PC-9 (cell line): ENCODE measurements at places on chromosomes 11 and 22.

- DNase-seq = no peak
- H3K36me3 ChIP-seq = no peaks in the 10 kb centered on the region
- H3K27ac ChIP-seq = no peak overlapping the region
- no peaks in the 10 kb centered on the region for H3K27me3 ChIP-seq
Measured at GRCh38 chr11:15223318-15223717, 108.6 kb downstream of the INSC start.

DNA sequence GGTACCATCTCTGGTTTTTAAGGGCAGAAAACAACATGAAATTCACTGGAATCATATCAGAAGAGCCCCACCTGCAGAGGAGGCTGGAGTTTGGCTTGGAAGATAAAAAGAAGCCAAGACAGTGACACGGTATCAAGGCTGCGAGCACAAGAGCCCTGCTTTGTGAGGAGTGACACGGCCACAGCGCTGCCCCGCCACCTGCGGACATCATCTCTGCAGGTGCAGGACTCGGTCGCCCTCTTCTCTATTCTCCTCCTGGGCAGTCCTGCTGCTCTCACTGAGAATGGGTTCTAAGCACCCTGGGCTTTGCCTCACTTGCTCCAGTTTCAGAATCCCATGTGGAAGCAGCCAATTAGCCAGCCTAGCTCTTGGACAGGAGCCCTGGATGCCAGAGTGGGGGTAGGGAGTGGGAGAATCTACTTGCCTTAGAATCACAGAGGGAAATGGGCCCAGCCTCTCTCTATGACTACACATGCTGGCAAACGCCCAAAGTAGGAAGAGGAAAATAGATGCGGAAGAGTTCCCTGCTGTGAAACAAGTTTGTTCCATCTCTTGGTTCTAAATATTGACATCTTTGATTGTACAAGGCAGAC is 17.1 kb downstream of the APOL4 start:
- no peaks in the 10 kb centered on the region for H3K4me1 ChIP-seq
- no peaks in the 10 kb centered on the region for H3K36me3 ChIP-seq
- DNase-seq = no peak
- H3K4me3 ChIP-seq = no peak overlapping the region

GRCh38 chr11:18394928-18395734 is 768 bp downstream of the LDHA start:
- H3K4me1 ChIP-seq = peaks cover 33% of the 10 kb centered on the region
- DNase-seq = peak; percentile 10
- H3K36me3 ChIP-seq = peaks cover 35% of the 10 kb centered on the region
- H3K27ac ChIP-seq = peak overlapping the region; percentile 84

DNA sequence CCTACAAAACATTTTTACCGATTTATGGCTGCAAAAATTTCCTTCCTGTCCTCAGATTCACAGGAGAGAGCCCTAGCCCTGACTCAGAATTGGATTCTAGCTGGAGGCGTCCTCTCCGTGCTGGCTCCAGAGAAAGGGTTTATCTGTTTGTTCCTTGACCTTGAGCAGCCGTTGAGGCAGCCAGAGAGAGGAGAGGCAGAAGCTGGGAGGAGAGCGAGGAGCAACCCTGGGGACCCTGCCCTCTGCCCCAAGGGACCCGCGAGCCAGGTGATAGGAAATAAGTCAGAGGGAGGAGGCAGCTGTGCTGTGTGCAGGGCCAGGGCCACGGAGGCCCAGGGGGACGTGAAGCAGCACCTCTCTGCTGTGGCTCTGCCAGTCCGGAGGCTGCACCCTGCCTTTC is 75.6 kb downstream of the IGLL1 start:
- no peak overlapping the region for H3K4me3 ChIP-seq
- DNase-seq = no peak
- peaks cover 69% of the 10 kb centered on the region for H3K27me3 ChIP-seq
- H3K36me3 ChIP-seq = no peaks in the 10 kb centered on the region

GRCh38 chr11:71339396-71339881 is 87.1 kb upstream of the SHANK2 start:
- no peak overlapping the region for H3K4me3 ChIP-seq
- no peak overlapping the region for H3K27ac ChIP-seq

DNA sequence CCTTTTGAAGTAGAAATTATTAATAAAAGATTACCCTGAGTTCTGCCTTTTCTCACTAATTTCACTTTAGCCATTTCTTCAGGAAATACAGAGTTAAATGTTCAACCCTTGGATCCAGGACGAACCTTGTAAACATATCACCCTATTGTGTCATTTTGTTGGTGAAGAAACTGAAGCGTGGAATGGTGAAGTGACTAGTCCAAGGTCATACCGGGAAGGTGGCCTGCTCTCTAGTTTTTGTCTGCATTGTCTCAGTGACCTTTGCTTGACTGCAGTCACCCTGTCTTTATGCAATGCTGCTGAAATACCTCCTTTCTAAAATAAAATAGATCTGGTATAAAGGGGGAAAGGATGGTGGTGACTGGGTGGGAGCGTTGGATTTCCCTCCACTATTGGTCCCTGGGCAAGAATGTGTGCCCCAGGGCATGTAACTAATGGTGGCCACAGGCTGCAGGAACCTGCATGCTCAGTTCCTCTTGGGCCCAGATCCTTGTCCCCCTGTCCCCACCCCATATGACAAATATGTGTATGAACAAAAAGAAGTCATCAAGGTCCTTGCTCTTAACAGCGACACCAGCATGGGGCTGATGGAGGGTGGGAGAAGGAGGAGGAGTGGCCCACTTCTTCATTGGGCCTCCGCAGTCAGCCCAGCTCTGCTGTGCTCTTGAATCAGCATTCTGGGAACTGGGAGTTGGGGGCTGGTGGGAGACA is 977 bp upstream of the SORL1-AS1 start:
- no peak overlapping the region for H3K27ac ChIP-seq
- H3K4me3 ChIP-seq = peak overlapping the region; percentile 48; the same call in 1 of the 2 replicates
- peaks cover 14% of the 10 kb centered on the region for H3K4me1 ChIP-seq
- no peaks in the 10 kb centered on the region for H3K27me3 ChIP-seq

- DNase-seq = no peak
- no peak overlapping the region for H3K4me3 ChIP-seq
- H3K36me3 ChIP-seq = no peaks in the 10 kb centered on the region
- H3K4me1 ChIP-seq = peaks cover 34% of the 10 kb centered on the region
- H3K27ac ChIP-seq = no peak overlapping the region
Measured at GRCh38 chr22:46572911-46573780, 35.7 kb upstream of the CELSR1 start.

- no peaks in the 10 kb centered on the region for H3K4me1 ChIP-seq
- no peak overlapping the region; the same call in 1 of the 2 replicates for H3K4me3 ChIP-seq
- H3K27ac ChIP-seq = no peak overlapping the region
- peaks cover 28% of the 10 kb centered on the region for H3K27me3 ChIP-seq
- no peaks in the 10 kb centered on the region for H3K36me3 ChIP-seq
Measured at GRCh38 chr11:57481915-57482781, 21.8 kb downstream of the RTN4RL2 start.

GRCh38 chr22:43274595-43275240 is 68.5 kb downstream of the SCUBE1 start:
- no peak overlapping the region for H3K4me3 ChIP-seq
- peaks cover 18% of the 10 kb centered on the region; the same call in 1 of the 2 replicates for H3K27me3 ChIP-seq
- no peak for DNase-seq
- no peak overlapping the region for H3K27ac ChIP-seq
- peaks cover 15% of the 10 kb centered on the region for H3K4me1 ChIP-seq

DNA sequence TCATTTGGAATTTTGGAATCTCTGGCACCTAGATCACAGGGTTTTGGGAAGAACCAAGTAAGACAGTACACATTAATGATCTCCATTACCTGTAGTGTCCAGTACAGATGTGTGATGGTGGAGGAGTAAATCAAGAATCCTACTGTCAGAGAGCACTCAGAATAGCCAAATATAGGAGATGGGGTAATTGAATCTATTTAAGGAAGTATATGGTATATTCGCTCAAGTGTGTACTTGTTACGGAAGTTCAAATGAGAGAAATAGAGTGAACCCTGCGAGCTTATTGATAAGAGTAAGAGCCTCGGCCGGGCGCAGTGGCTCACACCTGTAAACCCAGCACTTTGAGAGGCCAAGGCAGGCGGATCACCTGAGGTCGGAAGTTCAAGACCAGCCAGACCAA is 2.2 kb downstream of the SPCS2 start:
- H3K4me3 ChIP-seq = no peak overlapping the region
- no peaks in the 10 kb centered on the region for H3K27me3 ChIP-seq
- DNase-seq = no peak
- H3K27ac ChIP-seq = no peak overlapping the region
- peaks cover 18% of the 10 kb centered on the region for H3K4me1 ChIP-seq

DNA sequence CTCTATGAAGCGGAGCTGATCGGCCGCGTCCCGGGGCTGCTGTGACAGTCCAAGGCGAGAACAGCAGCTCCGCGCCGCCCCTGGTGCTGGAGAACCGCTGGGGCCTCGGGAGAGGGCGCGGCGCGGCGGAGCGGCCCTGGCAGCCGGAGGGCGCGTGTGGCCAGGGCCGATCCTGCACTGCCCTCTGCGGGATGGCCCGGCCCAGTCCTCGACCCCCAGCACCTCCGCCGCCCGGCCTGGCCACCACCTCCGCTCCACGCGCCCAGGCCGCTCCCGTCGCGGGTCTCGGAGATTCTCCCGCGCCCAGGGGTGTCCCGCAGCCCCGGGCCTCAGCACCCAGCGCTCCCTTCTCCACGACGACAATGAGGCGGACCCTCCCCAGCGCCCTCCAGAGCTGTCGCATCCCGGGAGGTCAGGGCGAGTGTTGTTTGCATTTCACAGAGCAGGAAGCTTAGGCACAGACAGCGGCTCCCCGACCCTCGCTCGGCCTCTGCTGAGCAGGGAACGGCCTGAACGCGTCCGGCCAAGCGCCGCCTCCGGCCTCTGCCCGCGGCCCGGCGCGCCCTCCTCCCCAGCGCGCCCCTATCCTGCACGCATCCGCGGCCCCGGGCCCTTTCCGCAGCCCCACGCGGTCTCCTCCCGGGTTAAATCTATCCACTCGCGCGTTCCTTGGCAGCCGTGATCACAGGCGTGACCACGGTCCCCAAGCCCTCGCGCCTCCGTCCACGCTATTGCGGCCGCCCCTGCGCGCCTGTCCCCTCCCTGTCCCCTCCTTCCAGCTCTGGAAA is 109.7 kb downstream of the WNT7B start:
- no peak overlapping the region for H3K4me3 ChIP-seq
- H3K27ac ChIP-seq = no peak overlapping the region
- no peak for DNase-seq
- no peaks in the 10 kb centered on the region for H3K36me3 ChIP-seq
- H3K4me1 ChIP-seq = peaks cover 7% of the 10 kb centered on the region; the same call in 1 of the 2 replicates

DNA sequence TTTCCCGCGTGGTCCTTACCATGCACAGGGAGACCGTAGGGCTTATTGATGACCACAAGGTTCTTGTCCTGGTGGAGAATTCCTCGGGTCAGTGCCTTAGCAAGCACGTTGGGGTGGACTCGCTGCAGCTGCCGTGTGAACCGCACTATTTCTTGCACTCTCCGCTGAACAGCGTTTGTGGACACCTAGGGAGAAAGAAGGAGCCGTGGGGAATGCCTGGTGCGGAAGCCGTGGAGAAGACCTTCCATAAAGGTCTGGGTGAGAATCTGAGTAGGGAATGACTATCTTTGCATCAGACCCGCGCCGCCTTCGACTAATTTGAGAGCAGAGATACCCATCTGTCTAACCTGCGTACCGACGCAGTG is 597 bp downstream of the RPUSD4 start:
- H3K27ac ChIP-seq = peak overlapping the region; percentile 43
- peak overlapping the region; percentile 72 for H3K4me3 ChIP-seq
- 0 out of 2 replicates have a peak, but pooled peaks cover 14% of the 10 kb centered on the region for H3K36me3 ChIP-seq
- peaks cover 18% of the 10 kb centered on the region for H3K4me1 ChIP-seq

- H3K27me3 ChIP-seq = no peaks in the 10 kb centered on the region
- DNase-seq = no peak
- 0 out of 2 replicates have a peak overlapping the region, but pooled peaks have one; percentile 1 for H3K27ac ChIP-seq
- no peaks in the 10 kb centered on the region for H3K4me1 ChIP-seq
- no peak overlapping the region for H3K4me3 ChIP-seq
- H3K36me3 ChIP-seq = peaks cover 11% of the 10 kb centered on the region; the same call in 1 of the 2 replicates
Measured at GRCh38 chr22:31891366-31892079, 52.8 kb upstream of the YWHAH start.

- no peaks in the 10 kb centered on the region for H3K4me1 ChIP-seq
- no peak for DNase-seq
- no peaks in the 10 kb centered on the region for H3K36me3 ChIP-seq
- no peaks in the 10 kb centered on the region for H3K27me3 ChIP-seq
Measured at GRCh38 chr11:91066456-91067047, 843.7 kb upstream of the CHORDC1 start.

- DNase-seq = no peak
- H3K27me3 ChIP-seq = no peaks in the 10 kb centered on the region
- H3K4me3 ChIP-seq = no peak overlapping the region
Measured at GRCh38 chr11:503179-503981, 3.7 kb downstream of the RNH1 start.

DNA sequence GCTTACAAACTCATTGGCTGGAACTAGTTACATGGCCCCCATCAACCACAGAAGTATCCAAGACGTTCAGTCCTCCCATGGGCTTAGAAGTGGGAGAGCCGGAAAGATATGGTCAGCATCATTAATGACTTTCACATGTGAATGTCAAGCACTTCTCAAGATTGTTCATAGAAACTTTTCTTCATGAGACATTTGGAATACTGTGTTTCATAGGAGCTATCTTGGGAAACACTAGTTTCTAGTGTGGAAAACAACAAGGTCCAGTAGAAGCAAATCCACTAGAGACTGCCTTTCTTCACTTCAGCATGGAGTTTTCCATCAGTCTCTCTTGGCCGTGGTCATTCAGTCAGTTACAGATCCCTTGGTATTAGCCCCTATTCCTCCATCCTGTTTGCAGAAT is 160.9 kb downstream of the C11orf91 start:
- no peak overlapping the region for H3K27ac ChIP-seq
- no peak overlapping the region for H3K4me3 ChIP-seq
- 0 out of 2 replicates have a peak, but pooled peaks cover under 1% of the 10 kb centered on the region for H3K4me1 ChIP-seq
- no peaks in the 10 kb centered on the region for H3K27me3 ChIP-seq
- H3K36me3 ChIP-seq = no peaks in the 10 kb centered on the region
- DNase-seq = no peak

DNA sequence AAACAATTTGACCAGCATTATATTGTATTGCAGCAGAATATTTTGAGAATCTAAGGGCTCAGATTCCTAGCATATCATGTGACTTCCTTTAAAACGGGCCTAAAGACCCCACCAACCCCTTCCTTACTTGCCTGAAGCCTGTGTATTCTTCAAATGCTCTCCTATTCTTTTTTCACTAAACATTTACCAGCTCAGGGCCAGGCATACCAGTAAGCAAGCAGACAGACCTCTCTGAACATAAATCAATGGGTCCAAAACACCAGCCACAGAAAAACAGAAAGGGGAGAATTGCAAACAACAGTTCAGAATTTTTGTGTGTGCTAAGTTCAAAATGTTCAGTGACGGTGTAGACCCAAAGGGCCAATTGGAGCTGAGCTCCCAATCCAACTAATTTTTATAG is 64.8 kb upstream of the TIMP3 start:
- no peak overlapping the region for H3K27ac ChIP-seq
- H3K27me3 ChIP-seq = no peaks in the 10 kb centered on the region
- H3K4me1 ChIP-seq = no peaks in the 10 kb centered on the region
- H3K4me3 ChIP-seq = no peak overlapping the region
- no peaks in the 10 kb centered on the region for H3K36me3 ChIP-seq

GRCh38 chr22:44473580-44473979 is 24.5 kb downstream of the RTL6 start:
- H3K27me3 ChIP-seq = no peaks in the 10 kb centered on the region
- DNase-seq = no peak
- H3K36me3 ChIP-seq = no peaks in the 10 kb centered on the region
- no peak overlapping the region for H3K27ac ChIP-seq

GRCh38 chr11:102678022-102678421 is 27.5 kb downstream of the MMP27 start:
- no peak overlapping the region for H3K4me3 ChIP-seq
- no peaks in the 10 kb centered on the region for H3K4me1 ChIP-seq
- H3K27me3 ChIP-seq = no peaks in the 10 kb centered on the region
- no peak for DNase-seq
- H3K27ac ChIP-seq = no peak overlapping the region
- no peaks in the 10 kb centered on the region for H3K36me3 ChIP-seq
